ENCODE measurements at places on chromosomes 5 and 9. TPM values are rescaled to one million over a fixed set of nuclear protein-coding genes. Genes with fewer than 3 reads are reported as not detected.

The HRCT1 gene
- 1.8 TPM for polyA plus RNA-seq

The EXOSC3 gene
- polyA plus RNA-seq, result 22.4 TPM

The IRX1 gene
- 0.49 TPM for polyA plus RNA-seq

The ZER1 gene
- polyA plus RNA-seq, result 32.2 TPM

The LRRC70 gene
- polyA plus RNA-seq, result 4.1 TPM

The ESM1 gene
- 5.8 TPM for polyA plus RNA-seq

The NEUROG1 gene
- polyA plus RNA-seq, result not detected

Measured in muscle of leg (tissue), 16 donors.